ENCODE measurements at places on chromosomes 7 and 10.

GRCh38 chr7:151009327-151010036, 14.8 kb downstream of the ATG9B start:
- DNase-seq = no peak

GRCh38 chr7:111090846-111091245, at the start of gene LRRN3:
Gene LRRN3 (plus strand): TSS chr7:111091127. CDS start chr7:111122773, 31,646 bp downstream.
- no peak for DNase-seq

DNA sequence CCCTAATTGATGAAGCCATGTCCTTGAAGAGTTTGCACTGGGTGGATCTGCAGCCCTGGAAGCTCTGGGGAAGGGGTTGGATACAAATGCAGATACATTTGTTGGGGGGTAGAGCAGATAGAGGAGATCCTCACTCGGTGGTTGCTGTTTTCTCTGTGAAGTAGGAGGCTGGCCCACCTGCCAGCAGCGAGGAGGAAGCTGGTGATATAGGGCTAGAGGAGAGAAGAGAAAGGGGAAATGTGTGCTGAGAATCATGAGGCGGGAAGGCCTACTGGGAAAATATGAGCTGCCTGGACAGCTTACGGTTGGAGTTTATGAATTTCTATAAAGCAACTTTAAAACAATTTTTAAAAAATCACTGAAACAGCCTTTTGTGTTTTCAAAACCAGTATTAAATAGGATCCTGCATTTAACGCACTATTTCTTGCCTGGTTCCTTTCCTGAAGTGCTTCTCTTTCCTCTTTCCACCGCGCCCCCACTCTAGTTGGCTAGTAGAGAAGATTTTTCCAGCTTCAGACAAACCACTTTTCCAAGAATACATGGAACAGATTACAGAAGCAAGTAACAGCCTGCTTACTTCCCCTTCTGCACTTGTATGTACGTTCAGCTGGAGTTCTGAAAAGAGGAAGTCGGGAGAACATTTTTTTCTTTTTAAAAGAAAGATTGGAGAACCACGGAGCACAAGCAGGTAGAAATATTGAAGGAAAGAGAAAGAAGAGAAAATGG, 100.6 kb upstream of the GLCCI1 start:
- no peak for DNase-seq

DNA sequence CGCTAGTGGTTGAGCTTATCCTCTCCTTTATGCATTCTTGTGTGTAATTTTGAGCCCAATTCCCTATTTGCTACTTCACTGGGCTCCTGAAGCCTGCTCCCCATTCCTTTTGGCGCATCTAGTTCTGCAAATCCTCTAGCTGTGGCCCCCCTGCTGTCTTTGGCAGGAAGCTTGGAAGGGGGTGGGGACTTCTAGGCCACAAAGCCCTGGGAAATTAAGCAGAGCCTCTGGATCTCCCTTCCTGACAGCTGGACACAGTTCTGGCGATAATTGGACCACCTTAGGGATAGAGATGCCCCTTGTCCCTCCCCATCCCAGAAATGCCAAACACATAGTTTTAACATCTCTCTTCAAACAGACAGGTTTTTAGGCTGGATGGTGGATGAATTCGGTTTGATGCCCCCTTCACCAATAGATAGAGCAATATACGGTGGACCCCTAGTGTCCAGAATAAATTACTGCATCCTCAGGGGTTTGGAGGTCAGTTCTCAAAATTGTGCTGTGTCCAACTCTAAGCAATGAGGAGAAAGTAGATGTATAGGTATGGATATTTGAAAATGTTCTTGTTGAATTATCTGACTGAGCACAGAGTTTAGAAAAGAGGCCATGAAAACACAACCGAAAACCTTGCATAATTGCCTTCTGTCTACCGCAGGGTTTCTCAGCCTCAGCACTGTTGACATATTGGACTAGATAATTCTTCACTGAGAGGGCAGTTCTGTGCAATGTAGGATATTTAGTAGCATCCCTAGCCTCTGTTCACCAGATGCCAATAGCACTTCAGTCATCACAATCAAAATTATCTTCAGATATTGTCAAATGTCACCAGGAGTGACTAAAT, 75.5 kb downstream of the PAPSS2 start:
- no peak for DNase-seq

- no peak for DNase-seq
Observed at GRCh38 chr10:120573355-120573754, 116.3 kb downstream of the PLPP4 start.

- no peak for DNase-seq
Observed at GRCh38 chr10:48604991-48605508, at the start of gene ARHGAP22. Gene ARHGAP22 (minus strand): TSS chr10:48605073. CDS start chr10:48604796, 277 bp downstream.

- no peak for DNase-seq
Observed at GRCh38 chr7:15461576-15461975, 100.2 kb downstream of the AGMO start.

- DNase-seq = no peak
Observed at GRCh38 chr10:132383751-132384196, 13.2 kb upstream of the PWWP2B start.

- DNase-seq = no peak
Observed at GRCh38 chr10:986881-987619, 1.2 kb upstream of the GTPBP4 start.

All from GOT3 (cell line).